ENCODE measurements at places on chromosomes 5 and 9.
A peak's percentile ranks its signal among the peaks of the same experiment; 100 is the strongest.

DNA sequence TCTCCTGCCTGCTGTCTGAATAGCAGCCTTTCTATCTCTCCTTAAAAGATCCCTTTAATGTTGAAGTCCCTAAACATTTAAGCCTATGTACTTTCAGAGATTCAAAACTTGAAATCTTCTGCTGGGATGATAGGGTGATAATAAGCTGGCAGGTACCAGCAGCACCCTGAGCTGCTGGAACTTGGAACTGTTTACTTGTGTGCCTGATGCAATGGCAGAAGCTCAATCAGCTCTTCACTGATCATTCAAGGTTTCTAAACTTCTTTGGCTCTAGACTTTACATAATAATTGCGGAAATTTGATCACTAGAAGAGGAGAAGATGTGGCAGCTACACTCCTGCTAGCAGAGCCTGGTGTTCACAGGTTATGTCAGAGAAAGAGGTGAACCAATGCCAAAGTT, 27.6 kb downstream of the MRPS27 start:
- peak; percentile 51 for DNase-seq

DNA sequence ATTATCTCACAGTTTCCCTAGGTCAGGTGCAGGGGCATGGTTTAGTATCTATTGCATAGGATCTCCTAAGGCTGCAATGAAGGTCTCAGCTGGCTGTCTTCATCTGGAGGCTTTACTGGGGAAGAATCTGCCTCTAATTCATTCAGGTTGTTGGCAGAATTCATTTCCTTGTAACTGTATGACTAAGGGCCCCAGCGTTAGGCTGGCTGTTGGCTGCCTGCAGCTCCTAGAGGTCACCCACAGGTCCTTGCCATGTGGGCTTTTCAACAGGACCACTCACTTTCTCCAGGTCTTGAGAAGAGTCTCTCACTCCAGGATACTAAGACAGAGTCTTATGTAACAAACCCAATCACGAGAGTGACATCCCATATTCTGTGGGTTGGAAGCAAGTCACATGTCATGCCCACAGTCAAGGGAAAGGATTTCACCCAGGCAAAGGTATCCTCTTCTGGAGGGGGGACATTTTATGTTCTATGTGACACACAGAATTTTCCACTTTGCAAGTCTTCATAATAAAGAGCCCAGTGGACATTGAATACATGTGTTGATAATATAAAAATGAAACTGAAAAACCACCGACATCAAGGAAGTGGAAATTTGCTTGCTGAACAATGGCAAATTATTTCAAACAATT, 38.2 kb downstream of the HMHB1 start:
- no peak for DNase-seq

DNA sequence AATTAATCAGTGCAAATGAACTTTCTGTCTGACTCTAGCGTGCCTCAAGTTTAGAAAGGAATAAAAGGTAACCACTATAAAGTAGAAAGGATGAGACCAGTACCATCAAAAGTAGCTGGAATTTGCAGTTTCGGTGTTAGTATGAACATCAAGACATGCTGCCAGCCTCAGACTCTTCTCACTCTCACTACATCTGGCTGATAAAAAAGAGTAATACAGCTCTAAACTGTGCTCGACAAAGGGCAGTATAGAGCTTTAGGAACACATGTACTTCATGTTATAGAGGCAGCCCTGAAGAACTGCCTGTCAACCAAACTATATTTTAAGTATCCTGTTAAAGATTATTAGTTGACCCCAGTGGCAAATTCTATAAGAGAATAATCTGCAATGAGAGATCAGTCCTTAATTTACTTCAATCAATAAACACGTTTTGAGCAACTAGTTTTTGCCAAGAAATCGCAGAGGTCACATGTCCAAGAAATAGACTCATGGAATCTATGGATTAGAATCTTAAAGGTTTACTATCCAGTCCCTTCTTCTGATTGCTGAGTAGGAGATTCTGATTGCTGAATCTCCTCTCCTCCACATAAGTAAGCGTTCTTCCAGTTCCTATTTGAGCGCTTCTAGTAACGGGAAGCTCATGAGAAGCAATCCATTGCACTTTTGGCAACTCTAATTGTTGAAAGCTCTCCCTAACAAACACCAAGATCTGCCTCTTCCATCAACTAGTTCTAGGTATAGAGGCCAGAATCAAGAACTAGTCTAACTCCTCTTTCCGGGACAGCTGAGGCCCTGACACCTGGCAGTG, 941 bp downstream of the XPA start:
- no peak for DNase-seq

GRCh38 chr9:86531971-86532640, 177.9 kb upstream of the TUT7 start:
- no peak for DNase-seq

- DNase-seq = no peak
Observed at GRCh38 chr5:147436596-147436995, 73.3 kb downstream of the DPYSL3 start.

DNA sequence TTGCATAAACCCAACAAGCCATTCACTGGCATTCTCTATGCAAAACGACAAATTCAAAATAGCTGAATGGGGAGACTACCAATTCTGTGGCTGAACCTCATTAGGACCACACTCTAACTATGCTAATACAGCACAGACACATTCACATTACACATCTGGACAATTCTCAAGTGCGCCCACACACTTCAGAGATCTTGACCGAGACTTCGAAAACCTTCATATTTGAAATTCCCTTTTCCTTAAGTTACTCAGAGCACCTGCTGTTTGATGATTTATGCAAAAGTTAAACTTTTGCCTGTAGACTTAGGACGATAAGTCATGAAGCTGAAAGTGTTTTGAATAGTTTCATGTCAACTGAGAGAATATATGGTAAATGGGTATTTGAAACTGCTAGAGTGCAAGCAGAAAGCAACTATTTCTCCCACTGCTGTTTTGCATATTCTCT, 111.9 kb downstream of the FBN2 start:
- DNase-seq = no peak

GRCh38 chr9:98236901-98237487, 18.5 kb downstream of the TBC1D2 start:
- DNase-seq = peak; percentile 23

DNA sequence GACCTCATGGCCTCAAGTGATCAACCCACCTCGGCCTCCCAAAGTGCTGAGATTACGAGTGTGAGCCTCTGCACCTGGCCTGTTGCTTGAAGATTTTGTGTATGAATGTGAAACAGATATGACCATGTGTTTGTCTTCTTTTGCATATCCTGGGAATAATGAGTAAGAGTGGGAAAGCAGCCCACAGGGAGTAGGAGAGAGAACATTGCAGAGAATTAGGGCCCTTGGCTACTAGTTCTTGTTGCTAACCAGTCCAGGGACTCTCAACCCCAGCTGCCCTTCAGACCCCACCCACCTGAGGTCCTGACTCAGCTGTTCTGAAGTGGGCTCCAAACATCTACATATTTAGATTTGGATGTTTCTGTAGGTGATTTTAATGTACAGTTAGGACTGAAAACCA, 125.5 kb downstream of the MTX3 start:
- no peak for DNase-seq

GRCh38 chr9:112751056-112751795, 666 bp downstream of the SNX30 start:
- no peak for DNase-seq

DNA sequence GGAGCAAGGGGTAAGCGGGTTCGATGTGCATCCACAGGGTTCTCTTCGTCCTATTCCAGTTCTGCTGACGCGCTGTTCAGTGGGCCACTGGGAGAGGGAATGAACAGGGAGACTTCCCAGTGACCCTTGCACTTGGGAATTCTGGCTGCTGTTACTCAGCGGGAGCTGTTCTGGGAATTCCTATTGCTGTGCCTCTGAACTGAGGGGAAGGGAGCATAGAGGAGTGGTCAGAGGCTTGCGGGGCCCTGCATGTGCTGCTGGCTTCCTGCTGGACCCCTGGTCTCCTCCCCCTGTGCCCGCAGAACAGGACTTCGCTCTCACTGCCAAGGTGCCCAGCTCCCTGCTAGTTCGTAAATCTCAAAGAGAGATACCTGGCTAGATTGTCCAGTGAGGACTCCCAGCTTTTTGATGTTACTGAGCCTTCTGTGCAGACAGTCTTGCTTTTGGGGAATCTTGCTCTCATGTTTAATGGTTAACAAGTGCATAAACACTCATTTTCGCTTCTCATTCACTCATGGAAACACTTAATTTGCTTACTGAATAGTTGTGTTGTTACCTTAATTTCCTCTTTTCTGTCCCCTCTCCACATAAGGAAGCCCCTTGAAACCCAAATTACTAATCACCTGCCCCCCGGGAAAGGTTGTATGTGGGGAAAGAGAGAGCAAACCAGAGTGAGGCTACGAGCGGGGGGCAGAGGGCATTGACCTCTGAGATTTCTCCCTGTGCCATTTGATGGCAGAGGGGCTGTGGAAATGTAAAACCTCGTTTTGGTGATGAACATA, 5.9 kb downstream of the TRIO start:
- no peak for DNase-seq

DNA sequence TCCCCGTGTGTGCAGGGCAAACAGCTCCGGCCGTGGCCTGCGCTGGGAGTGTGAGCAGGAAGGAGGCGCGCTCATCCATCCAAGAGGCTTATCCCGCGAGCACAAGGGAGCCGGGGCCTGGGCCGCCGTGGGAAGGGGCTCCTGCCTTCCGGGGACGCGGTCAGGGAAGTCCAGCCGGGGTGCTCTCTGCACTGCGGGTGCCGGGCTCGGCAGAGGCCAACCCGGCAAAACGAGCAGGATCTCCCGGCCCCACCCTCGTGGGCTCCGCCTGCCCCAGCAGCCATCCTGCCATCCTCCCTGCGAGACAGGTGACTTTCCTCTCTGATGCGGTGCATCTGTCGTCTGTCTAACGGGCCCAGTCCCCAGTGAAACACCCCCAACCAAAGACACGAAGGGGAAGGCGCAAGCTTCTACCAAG, 244.2 kb downstream of the AUH start:
- no peak for DNase-seq

DNA sequence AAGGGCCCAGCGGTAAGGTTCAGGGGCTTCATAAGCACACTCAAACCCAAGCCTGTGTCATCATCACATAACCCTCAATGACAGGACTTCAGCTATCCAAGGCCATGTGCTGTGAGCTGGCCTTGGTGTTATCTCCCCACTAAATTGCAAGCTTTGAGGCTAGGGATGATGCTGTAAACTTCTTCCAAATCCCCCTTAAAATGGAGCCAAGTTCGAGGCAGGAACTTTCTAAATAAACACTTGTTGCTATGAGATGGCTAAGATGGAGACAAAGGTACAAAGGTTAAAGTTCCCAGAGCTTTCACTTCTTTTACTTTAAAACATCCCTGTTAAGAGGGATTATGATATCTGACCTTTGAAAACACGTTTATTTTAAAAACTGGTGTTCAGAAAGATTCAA, 123.6 kb downstream of the MYO10 start:
- no peak for DNase-seq

DNA sequence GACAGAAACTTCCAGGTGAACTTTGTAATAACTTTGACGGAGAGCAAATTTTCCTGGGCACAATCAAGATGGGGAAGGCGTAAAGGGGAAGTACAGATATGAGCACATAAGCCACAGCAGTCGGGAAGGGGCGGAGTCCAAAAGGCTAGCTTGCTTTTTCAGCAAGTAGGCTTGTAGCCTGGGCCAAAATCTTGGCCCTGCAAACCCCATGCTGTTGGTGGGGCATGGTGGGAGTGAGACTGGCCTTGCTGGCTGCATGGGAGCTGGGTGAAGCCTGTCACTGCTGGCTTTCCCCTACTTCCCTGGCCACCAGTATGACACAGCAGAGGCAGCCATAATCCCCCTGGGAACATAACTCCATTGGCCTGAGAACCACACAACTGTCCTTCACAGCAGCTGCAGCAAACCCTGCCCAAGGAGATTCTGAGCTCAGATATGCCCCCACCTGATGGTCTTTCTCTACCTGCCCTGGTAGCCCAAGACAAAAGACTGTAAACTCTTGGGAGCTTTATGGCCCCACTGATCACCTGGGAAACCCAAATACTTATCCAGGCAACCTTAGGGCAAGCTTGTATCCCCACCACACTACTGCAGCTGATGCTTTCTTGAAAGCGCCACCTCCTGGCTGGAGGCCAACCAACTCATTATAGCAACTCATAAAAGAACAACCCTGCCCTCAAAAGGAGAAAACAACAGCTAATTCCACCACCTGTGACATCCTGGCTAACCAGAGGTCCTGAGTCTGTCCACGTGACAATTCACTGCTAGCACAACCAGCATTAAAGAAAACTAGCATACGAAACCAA, 24.0 kb downstream of the DCTN4 start:
- peak; percentile 19 for DNase-seq

DNA sequence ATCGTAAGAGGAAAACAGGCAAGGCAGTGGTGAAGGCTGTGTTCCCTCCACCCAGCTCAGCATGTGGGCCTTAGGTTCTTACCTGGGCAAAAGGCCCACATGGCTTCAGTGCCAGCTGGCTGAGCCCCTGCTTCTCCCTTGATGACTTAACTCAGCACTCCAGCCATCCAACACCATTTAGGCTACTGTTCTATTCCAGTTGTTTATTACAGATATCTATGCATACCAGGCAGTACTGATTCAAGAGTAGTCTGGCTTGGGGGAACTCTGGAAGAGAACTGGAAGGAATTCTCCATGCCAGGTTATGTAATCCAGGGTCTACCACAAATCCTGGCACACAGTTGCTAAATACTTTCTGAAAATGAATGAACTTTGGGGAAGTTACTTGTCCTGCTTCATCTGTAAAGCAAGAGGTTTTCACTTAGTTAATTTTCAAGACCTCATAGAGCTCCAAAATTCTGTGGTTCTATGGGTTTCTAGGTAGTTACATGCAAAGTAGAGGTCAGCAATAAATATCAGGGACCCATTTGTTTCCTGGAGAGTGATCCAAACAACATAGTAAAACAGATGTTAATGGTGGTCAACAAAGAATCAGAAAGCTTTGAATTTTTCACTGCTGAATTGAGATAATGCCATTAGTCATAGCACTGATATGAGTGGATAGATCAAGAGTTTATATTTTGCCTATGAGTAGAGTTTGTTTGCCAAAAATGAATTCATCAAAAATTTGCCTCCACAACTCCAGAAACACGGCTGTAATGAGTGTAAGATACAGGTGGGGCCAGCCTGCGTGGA, 88.2 kb upstream of the OSMR start:
- no peak for DNase-seq
